ENCODE measurements at places on chromosomes 5 and 9.
A peak's percentile ranks its signal among the peaks of the same experiment; 100 is the strongest.

DNA sequence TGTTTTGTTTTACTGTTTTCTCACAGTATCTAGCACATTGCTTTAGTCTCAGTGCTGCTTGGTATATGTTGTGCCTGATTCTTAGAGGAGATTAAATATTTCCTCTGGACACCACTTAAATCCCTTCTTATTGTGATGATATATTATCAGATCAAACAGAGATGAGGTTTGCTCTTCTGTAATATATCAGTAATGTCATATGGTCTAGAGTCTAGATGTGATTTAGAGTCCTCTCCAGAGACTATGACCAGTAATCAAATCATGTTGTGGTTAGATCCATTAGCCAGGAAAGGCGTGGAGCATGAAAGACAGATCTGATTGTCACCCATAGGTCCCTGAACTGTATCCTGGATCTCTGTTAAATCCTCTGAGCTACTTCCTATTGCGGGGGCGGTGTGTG is 24.4 kb downstream of the CAMK4 start:
- no peak for DNase-seq
- H3K4me3 ChIP-seq: no peak overlapping the region
- H3K27ac ChIP-seq: no peak overlapping the region
- H3K4me1 ChIP-seq: no peaks in the 10 kb centered on the region
- H3K36me3 ChIP-seq: no peaks in the 10 kb centered on the region

GRCh38 chr5:82513738-82514137 is 235.6 kb upstream of the RPS23 start:
- no peak overlapping the region for H3K27ac ChIP-seq
- no peak overlapping the region for H3K4me3 ChIP-seq
- no peaks in the 10 kb centered on the region for H3K36me3 ChIP-seq
- H3K4me1 ChIP-seq: no peaks in the 10 kb centered on the region

DNA sequence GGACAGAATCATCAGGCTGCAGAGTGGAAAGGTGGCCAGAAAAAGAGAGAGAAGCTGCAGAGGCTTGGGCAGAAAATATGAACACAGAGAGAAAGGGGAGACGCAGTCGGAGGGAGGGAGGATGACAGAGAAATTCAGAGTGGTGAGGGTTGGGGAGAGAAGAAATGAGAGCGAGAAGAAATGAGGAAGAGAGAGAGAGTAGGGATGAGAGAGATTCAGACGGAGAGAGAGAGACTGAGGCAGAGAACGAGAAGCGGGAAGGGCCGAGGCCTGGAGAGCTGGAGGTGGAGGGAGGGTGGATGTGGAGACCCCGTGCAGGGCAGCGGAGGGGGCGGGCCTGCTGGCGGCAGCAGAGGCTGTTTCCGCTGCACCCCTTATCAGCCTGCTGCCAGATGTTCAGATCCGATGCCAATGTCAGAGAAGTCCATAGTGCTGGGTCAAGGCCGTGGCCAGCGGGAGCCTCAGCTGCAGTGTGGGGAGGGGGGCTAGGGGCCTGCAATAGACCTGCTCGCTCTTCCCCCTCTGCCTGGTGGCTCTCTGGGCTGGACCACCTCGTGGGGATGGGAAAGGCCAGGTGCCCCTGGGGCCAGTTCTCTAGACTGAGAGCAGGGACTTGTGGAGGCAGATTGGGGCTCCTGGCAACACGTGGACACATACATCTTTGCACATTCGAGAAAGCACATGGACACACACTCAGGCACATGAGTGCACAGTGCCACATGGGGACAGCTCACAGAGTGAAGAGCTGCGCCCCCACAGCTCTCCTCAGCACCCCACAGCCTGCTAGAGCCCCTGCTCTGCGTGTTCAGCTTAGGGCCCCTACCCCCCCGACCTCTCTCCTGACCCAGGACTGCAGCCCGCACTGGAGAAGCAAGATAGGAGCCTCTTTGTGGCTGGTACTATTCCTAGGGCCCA is 4.9 kb upstream of the NR5A1 start:
- no peaks in the 10 kb centered on the region for H3K36me3 ChIP-seq
- DNase-seq: no peak
- no peak overlapping the region for H3K4me3 ChIP-seq
- no peaks in the 10 kb centered on the region for H3K27me3 ChIP-seq
- no peak overlapping the region for H3K27ac ChIP-seq
- H3K4me1 ChIP-seq: no peaks in the 10 kb centered on the region

DNA sequence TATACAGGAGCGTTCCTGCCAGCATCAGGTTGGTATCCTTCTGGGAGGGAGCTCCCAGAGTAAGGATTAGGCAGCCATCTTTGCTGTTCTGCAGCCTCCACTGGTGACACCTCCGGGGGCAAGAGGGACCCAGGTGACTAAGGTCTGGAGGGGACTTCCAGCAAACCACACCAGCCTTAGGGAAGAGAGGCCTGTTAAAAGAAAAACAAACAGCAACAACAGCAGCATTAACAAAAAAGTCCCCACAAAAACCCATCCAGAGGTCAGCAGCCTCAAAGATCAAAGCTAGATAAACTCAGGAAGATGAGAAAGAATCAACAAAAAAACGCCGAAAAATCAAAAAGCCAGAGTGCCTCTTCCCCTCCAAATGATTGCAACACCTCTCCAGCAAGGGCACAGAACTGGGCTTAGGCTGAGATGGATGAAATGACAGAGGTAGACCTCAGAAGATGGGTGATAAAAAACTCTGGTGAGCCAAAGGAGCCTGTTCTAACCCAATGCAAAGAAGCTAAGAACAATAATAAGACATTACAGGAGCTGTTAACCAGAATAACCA is 388.2 kb downstream of the SPATA31D1 start:
- no peak overlapping the region for H3K27ac ChIP-seq
- no peaks in the 10 kb centered on the region for H3K4me1 ChIP-seq
- DNase-seq: no peak
- no peaks in the 10 kb centered on the region for H3K27me3 ChIP-seq
- no peak overlapping the region for H3K4me3 ChIP-seq
- H3K36me3 ChIP-seq: no peaks in the 10 kb centered on the region

DNA sequence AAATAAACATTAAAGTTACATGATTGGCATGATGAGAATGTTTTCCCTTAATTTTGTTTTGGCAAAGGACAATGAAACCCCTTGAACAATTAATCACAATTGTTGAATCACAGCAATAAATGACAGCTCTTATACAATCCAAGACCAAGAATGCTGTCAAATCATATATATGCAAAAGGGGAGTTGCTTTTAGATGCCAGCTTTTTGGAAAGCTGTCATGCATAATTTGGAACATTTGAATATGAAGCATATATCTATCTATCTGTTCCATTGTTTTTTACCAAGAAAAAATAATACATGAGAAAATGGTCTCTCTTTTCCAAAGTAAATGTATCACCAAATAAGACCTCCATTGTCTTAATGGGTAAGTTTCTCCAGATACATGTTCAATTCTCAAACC is 44.5 kb downstream of the SPOCK1 start:
- H3K27me3 ChIP-seq: no peaks in the 10 kb centered on the region
- no peak for DNase-seq
- H3K36me3 ChIP-seq: no peaks in the 10 kb centered on the region
- H3K27ac ChIP-seq: no peak overlapping the region
- no peak overlapping the region for H3K4me3 ChIP-seq

DNA sequence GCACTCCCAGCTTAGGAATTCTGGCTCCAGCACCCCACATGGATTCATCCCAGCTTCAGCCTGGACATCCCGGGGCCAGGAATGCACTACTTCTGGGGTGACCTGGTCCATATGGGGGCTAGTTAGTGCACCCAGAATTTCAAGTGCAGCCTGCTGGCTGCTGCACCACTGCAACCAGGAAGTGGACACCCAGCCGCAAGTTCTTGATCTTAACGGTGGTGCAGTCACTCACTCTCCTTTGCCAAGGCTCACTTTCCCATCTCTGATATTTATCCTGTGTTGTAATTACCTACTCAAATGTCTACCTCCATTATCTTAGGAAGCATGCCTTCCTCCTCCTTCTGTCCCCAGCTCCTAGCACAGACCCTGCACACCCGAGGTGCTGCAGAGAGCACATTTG is 26.2 kb upstream of the RAB14 start:
- H3K27me3 ChIP-seq: no peaks in the 10 kb centered on the region
- no peak overlapping the region for H3K4me3 ChIP-seq
- H3K27ac ChIP-seq: no peak overlapping the region
- no peaks in the 10 kb centered on the region for H3K36me3 ChIP-seq
- DNase-seq: no peak
- H3K4me1 ChIP-seq: no peaks in the 10 kb centered on the region

- H3K27ac ChIP-seq: no peak overlapping the region
- no peak for DNase-seq
- no peaks in the 10 kb centered on the region for H3K36me3 ChIP-seq
- H3K4me3 ChIP-seq: no peak overlapping the region
- H3K27me3 ChIP-seq: no peaks in the 10 kb centered on the region
These were observed 223.5 kb upstream of the MEF2C start for GRCh38 chr5:89106480-89106879.

GRCh38 chr5:87260604-87261192 is 7.0 kb upstream of the RASA1 start:
- H3K27ac ChIP-seq: no peak overlapping the region
- H3K4me1 ChIP-seq: no peaks in the 10 kb centered on the region
- no peaks in the 10 kb centered on the region for H3K27me3 ChIP-seq
- DNase-seq: no peak
- no peaks in the 10 kb centered on the region for H3K36me3 ChIP-seq

DNA sequence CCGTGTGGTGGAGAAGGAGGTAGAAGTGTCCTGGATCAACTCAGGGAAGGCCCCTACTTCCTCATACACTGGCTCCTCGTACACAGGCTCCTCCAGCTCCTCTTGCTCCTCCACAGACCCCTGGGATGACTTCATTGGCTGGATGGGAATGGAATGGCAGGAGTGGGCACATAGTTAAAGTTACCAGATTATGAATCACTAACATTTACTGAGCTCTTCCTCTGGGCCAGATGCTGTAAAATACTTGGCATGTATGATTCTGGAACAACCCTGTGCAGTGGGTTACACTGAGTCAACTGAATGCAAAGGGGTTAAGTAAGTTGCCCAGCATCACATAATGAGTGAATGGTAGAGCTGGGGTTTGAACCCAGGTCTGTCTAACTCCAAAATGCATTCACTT is 3.1 kb upstream of the FCHSD1 start:
- no peaks in the 10 kb centered on the region for H3K27me3 ChIP-seq
- no peak overlapping the region for H3K4me3 ChIP-seq
- H3K4me1 ChIP-seq: peaks cover 4% of the 10 kb centered on the region

- no peak overlapping the region for H3K27ac ChIP-seq
- H3K27me3 ChIP-seq: no peaks in the 10 kb centered on the region
- no peak overlapping the region for H3K4me3 ChIP-seq
- peaks cover 8% of the 10 kb centered on the region for H3K4me1 ChIP-seq
These were observed 23.2 kb upstream of the LRRC14B start for GRCh38 chr5:167982-168660.

GRCh38 chr5:1797103-1797800 is 2.4 kb downstream of the MRPL36 start:
- peak; percentile 59 for DNase-seq
- no peak overlapping the region for H3K4me3 ChIP-seq
- no peaks in the 10 kb centered on the region for H3K27me3 ChIP-seq

GRCh38 chr9:123948286-123948685 is 18.4 kb upstream of the DENND1A start:
- H3K27ac ChIP-seq: no peak overlapping the region
- no peaks in the 10 kb centered on the region for H3K4me1 ChIP-seq
- H3K27me3 ChIP-seq: peaks cover 27% of the 10 kb centered on the region
- no peak for DNase-seq
- no peak overlapping the region for H3K4me3 ChIP-seq
